Stromal cell of bone marrow (primary cell): ENCODE measurements at places on chromosomes 5 and 9.

DNA sequence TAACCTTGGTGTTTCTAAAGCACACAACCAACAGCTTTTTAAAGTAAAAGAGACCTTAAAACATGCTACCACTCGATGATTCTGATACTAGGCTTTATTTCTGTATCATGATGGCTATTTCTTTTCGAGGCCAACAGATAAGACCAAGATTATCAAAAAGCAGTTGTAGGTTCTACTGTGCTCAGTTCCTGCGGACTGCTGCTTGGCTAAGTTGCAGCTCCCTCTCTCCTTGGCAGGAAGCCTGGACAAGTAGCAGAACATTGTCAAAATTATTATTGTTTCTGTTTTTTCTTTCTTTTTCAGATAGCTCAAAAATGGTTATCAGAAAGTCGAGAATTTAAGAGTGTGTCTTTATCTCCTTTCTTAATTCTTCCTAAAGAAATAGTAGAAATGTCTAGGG lies 607.6 kb downstream of the PTPRD start:
- no peak for DNase-seq

GRCh38 chr5:5149154-5149553 lies 9.0 kb downstream of the ADAMTS16 start:
- no peak for DNase-seq

GRCh38 chr9:94128580-94128979 lies 44.3 kb downstream of the PTPDC1 start:
- DNase-seq: no peak

- DNase-seq: no peak
Measured at GRCh38 chr5:135400866-135401265, 1.8 kb upstream of the MACROH2A1 start.

- no peak for DNase-seq
Measured at GRCh38 chr5:170305016-170305645, 7.6 kb upstream of the LCP2 start.

- DNase-seq: no peak
Measured at GRCh38 chr5:143653256-143653655, 158.7 kb upstream of the HMHB1 start.

- DNase-seq: no peak
Measured at GRCh38 chr5:32866138-32866537, 155.0 kb downstream of the NPR3 start.

- DNase-seq: no peak
Measured at GRCh38 chr5:180816608-180817534, 14.3 kb upstream of the MGAT1 start.

GRCh38 chr9:76772686-76773445 lies 8.6 kb downstream of the PCA3 start:
- peak; percentile 36 for DNase-seq

DNA sequence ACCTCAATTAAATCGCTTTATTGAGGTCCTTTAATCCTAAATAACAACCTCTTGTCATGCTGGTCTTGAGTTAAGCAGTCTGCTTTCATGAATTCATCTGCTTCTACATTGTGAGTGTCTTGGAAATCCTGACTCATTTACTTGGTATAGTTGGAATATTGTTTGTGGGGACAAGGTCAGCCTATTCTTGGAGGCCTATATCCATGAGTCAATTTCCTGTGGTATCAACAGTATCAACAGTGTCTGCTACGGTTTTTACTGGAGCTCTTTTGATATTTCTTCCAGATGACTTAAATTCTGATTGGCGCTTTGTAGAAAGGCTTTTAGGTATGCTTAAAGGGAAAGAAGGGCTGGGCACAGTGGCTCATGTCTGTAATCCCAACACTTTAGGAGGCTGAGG lies 71.2 kb upstream of the PARP8 start:
- DNase-seq: peak; percentile 86

GRCh38 chr5:165457859-165458481 lies 1952.6 kb downstream of the MAT2B start:
- peak; percentile 22 for DNase-seq

- peak; percentile 47 for DNase-seq
Measured at GRCh38 chr5:180135128-180135955, 63.8 kb upstream of the RNF130 start.

DNA sequence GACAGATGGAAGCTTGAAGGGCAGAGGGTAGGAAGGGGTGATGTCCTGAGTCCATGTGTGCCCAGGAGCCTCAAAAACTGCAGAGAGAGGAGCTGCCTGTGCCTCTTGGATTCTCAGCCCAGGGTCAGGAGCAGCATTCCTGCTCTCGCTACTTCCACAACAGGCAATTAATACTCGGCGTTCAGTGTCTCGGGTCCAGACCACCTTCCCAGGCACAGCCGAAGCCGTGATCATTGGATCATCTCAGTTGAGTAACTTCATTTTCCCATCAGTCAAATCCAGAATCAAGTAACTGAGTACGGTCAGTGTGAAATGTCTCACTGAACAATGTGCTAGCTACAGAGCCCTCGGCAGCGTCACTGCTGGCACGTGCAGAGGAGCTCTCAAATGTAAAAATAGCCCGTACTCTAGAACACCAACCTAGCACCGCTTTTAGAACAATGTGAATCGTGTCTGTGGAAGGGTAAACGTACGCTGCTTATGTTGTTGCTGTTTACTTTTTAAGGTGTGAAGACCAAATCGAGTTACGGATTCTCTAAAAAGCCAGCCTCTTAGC lies 63.5 kb upstream of the IRX4 start:
- no peak for DNase-seq

DNA sequence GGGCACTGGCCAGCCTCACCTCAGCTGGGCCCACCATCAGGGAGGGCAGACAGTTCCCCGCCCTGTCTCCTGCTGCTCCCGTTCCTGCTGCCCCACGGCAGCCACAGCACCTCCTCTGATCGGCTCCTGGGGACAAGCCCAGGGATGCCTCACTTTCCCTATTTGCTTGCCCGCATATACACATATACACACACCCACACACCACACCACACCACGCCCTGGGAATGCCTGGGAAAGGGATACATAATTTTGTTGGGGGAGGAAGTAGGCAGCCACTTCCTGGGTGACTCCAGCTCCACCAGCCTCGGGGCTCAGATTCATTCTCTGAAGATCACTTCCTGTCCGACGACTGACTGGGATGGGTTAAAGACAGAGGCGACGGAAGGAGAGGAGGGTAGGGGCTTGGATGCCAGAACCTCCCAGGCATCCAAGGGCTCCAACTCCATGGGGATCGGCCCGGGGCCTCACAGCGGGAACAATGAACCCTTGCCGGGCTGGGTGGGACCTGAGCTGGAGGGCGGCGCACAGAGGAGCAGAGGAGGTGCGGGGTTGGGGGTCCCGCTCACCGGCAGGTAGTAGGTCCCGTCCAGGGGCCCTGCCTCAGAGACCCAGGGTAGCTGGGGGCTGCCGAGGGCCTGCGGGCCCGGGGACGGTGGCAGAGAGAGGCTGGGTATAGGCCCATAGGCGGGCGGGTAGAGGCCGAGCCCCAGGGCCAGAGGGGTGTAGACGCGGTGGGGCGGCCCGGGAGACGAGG lies 2.0 kb upstream of the MZB1 start:
- DNase-seq: no peak

GRCh38 chr9:126682928-126683697 lies 69.4 kb downstream of the LMX1B start:
- DNase-seq: no peak

- DNase-seq: no peak
Measured at GRCh38 chr5:106399391-106399790, 1271.3 kb downstream of the EFNA5 start.

DNA sequence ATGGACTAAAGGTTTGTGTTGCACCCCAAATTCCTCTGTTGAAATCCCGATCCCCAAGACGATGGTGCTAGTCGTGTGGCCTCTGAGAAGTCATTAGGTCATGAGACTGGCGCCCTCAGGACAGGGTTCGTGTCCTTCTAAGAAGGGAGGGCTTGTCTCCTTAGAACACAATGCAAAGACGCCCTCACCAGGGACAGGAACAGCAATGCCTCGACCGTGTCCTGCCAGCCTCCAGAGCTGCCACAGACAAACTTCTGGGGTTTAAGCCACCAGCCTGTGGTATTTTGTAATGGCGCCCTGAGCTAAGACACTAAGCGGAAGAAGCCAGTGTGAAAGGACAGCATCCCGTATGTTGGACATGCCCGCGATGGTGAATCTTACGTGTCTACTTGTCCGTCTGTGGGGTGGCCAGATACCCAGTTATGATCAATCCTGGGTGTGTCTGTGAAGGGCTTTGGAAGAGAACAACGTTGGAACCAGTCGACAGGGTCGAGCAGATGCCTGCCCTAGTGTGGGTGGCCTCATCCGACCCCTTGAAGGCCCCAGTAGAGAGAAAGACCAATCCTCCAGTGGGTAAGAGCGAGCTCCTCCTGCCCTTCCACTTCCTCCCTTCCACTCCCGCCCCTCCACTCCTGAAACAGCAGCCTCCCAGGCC lies 279.2 kb upstream of the IRX2 start:
- DNase-seq: no peak

DNA sequence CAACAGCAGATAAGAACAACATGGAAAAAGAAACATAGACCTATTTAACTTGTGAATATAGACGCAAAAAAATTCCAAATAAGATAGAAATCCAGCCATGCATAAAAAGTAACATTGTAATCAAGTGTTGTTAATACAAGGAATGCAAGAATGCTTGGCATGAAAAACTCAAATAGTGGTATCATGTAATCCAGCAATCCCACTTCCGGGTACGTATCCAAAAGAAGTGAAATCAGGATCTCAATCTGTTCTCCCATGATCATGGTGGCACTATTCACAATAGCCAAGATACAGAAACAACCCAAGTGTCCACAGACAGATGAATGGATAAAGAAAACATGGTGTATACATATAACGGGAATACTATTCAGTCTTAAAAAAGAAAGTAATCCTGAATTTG lies 437.4 kb downstream of the ARHGEF28 start:
- DNase-seq: no peak

GRCh38 chr5:84228266-84228665 lies 156.4 kb downstream of the EDIL3 start:
- DNase-seq: no peak

- no peak for DNase-seq
Measured at GRCh38 chr5:90985341-90985740, 397.8 kb downstream of the ARRDC3 start.

- DNase-seq: no peak
Measured at GRCh38 chr5:18394443-18394804, 760.2 kb downstream of the TAF11L14 start.

DNA sequence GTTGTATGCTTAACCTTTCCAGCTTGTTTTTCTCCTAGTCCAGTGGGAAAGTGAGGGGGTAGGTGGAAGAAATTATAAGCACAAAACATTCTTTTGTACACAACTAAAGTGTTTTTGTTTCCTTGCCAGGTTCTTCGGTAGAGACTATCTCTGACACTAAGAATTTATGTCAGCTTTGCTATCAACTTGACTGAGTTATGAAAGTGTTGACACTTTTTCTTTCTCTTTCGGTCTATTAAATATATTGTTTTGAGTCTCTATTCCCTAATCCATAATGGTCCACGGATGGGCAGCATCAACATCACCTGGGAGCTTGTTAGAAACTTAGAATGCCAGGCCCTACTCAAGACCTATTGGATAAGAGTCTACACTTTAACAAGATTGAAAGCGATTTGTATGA lies 195.0 kb upstream of the ATP10B start:
- DNase-seq: no peak

- no peak for DNase-seq
Measured at GRCh38 chr5:34616651-34617050, 39.5 kb upstream of the RAI14 start.

- DNase-seq: peak; percentile 97
Measured at GRCh38 chr5:139482050-139482889, at the start of gene STING1. STING1 (minus strand) TSS chr5:139482758; CDS start chr5:139481704, 1,054 bp downstream.

- no peak for DNase-seq
Measured at GRCh38 chr5:41600731-41601130, 90.3 kb upstream of the PLCXD3 start.

GRCh38 chr5:79829260-79829659 lies 139.6 kb downstream of the CMYA5 start:
- no peak for DNase-seq

GRCh38 chr5:15124871-15125568 lies 253.4 kb upstream of the ANKH start:
- DNase-seq: no peak

- DNase-seq: peak; percentile 51
Measured at GRCh38 chr5:151825445-151825844, 53.7 kb downstream of the G3BP1 start.

DNA sequence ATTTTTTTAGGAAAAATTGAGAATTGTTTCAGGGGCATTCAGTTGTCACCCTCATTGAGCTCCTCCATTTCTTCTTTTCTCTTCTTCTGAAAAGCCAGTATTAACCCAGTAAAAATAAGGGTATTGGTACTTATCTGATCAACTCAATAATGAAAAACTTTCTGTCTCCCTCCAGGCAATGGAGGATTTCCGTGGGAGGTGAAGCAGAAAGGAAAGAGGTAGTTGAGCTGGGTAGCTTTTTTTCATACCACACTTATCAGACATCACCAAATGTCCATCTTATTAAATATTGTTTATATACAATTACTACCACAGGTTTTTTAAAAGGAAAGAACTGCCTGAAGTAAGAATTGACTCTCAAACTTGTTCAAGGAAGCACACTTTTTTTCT lies 731.1 kb upstream of the ZNF608 start:
- no peak for DNase-seq

DNA sequence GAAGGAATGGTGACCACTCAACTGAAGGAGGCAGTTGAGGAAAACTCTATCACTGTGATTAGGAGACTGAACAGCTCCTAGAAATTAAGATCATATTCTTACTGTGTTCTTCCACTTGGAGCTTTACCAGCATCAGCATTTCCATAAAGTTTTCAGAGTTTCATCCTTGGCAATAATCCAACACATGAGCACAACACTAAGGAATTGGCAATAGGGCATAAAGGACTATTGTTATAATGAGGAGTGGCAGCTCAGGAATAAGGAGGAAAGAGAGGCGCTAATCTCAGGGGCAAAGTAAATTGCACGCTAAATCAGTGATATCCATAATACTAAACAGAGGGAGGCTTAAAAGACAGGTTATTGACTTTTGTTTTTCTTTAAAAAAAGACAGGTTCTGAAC lies 338.9 kb downstream of the EFNA5 start:
- no peak for DNase-seq

DNA sequence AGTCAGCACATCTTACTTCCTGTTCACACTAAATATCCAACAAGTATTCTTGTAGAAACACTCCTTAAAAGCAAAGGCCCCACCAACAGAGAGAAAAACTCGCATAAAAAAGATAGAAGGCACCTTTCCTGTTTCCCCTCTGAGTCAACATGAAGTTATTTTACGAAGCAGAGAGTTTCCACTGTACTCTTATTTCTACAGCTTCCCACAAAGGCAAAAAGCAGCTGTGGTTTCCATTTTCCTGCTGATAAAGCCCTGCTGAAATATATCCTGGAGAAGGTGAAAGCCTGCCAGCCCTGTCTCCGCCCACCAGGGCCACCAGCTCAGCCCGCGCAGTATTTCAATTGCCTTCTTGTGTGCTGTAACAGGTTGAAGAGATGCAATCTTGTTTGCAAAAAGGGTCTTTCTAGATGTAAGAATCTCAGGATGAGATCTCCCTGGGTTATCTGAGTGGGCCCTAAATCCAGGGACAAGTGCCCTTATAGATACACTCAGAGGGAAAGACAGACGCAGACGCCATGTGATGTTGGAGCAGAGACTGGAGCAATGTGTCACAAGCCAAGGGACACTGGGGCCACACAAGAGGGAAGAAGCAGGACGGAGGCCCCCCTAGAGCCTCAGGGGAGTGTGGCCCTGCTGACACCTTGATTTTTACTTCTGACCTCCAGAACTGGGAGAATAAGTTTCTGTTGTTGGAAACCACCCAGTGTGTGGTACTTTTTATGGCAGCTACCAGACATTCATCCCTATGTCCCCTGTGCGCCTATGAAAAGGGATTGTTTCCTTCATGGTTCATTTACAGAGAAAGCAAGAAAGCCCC lies 19.9 kb downstream of the SEMA4D start:
- DNase-seq: no peak

- no peak for DNase-seq
Measured at GRCh38 chr9:108095496-108095895, 605.9 kb upstream of the KLF4 start.
